ENCODE measurements at places on chromosomes 1 and 21.

DNA sequence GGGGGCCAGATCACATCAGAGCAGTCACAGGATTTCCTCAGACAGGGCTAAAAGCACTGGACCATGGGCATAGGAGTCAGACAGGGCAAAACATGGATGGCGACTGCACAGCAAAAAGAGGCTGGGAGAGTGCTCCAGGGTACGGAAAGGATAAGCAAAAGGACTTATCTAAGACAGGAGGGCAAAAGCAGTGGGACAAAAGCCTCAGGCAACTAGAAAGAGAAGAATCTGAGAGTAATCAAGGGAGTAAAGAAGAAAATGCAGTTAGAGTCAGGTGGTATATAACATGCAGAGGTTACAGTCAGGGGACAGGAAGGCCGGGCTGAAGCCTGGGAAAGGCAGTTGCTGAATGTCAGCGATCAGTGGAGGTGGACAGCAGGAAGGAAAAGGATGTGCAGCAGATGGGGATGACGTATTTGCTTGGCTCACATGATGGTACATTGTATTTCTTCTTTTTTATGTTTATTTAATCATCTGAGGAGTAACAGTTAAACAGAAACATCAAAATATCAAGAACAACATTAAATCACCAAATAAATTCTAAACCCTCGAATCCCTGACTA is 63.1 kb upstream of the CNN3 start:
- DNase-seq: no peak

GRCh38 chr1:195278644-195279043 is 1329.6 kb downstream of the KCNT2 start:
- DNase-seq: no peak

- no peak for DNase-seq
Observed at GRCh38 chr1:109399326-109399957, 1.7 kb upstream of the SORT1 start.

- no peak for DNase-seq
Observed at GRCh38 chr1:36023098-36023769, 60.7 kb upstream of the TEKT2 start.

GRCh38 chr1:84163123-84163931 is 19.3 kb downstream of the PRKACB start:
- no peak for DNase-seq

- DNase-seq: no peak
Observed at GRCh38 chr1:200627575-200628222, 7.1 kb upstream of the KIF14 start.

All from thoracic aorta (tissue), 2 donors.